ENCODE measurements at places on chromosomes 16 and 17.
A peak's percentile ranks its signal among the peaks of the same experiment; 100 is the strongest.

GRCh38 chr17:32192379-32192778 is 50.1 kb downstream of the RHOT1 start:
- DNase-seq: no peak

- DNase-seq: no peak
Measured at GRCh38 chr16:88766975-88767374, 18.0 kb downstream of the PIEZO1 start.

GRCh38 chr16:83627996-83628395 is 179.8 kb upstream of the HSBP1 start:
- no peak for DNase-seq

DNA sequence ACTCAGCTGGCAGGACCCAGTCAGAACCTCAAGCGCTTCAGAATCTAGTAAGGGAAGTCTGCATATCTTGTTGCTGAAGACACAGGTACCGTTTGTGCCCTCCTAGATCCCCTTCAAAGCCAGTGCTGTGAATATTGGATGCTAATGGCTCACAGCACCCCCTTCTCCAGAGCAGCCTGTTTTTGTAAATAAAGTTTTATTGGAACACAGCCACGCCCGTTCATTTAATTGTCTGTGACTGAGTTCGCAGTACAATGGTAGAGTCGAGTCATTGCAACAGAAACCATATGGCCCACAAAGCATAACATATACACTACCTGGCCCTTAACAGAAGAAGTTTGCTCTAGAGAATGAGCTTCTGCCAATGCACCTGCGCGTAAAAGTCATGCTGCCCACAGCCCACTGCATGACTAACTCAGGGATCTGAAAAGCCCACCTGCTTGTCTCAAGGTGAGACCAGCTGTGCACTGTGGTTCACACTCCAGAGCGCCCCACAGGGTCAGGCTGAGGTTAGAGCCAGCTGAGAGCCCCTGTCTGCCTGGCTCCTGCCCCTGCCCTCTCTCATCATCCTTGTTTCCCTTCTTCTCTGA is 48.8 kb downstream of the AIPL1 start:
- DNase-seq: no peak

DNA sequence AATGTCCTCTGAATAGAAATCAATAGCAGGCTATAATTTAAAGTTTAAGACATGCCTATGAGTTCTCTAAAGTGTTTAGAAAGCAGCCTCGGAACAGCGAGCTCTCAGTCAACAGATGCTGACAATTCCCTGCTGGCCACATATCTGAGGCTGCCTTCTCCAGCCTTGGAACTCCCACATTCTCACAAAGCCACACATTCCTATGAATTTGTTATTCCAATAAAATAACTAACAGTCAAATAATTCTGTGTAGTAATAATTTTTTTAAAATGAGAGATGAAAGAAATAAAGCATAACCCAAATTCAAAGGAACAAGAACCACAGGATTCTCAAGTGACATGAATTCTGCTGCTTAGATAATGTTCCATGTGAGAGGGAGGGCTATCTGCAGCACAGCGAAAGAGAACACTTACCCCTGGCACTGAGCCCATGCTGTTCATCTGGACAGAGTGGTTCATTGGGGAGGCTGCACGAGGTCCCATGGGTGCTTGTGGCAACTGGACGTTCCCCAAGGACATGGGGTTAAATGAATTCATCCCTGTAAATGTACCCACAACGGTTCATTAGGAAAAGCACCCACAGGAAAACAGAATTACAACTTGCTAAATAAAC is 56.9 kb upstream of the TRAP1 start:
- DNase-seq: no peak

- DNase-seq: no peak
Measured at GRCh38 chr16:48272837-48273421, 25.6 kb upstream of the ABCC11 start.

- no peak for DNase-seq
Measured at GRCh38 chr17:29740017-29740416, 117.3 kb upstream of the CORO6 start.

DNA sequence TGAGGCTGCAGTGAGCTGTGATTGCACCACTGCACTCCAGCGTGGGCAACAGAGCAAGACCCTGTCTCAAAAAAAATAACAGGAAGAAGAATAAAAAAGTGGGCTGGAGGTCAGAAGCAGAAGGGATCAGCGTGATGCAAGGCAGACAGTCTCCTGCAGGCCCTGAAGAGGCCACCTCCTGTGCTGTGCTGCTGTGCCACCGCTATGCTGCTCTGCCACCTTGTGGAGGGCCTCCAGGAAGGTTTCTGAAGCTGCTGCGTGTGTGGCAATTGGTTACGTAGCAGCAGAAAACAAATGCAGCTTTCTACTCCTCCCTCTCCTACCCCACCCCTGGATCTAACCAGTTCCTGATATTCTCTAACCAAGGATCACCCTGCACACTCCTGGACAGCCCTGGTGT is 815.5 kb downstream of the KCNJ18 start:
- no peak for DNase-seq

GRCh38 chr17:79941088-79942010 is 94.3 kb downstream of the TBC1D16 start:
- DNase-seq: no peak

DNA sequence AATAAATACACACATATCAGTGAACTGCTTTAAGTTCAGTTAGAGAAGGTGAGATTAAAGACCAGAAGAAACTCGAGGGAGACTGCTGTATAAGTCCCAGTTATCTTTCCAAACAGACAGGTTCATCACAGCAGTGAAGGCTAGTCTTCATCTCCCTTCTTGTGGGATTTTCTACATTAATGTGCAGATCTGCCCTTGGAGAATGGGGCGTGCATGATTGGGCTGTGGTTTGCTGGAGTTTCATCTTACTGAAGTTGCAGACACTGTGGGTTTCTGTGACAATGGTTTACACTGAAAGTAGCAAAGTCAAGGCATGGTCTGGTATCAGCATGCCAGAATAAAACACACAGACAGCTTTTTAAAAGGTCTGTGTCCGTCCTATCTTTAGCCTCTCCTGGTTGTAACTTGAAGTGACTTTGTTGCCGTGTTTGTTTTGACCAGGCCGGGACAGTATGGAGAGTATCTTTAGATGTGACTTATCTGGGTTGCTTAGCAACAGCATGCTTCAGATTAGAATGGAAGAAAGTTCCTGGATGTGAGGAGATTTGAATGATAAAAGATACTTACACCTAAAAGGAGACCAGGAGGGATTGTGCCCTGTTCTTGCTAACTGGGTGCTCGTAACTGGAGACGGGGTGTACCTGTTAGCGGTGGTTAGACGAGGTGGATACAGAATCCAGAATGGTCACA is 16.1 kb downstream of the NAA60 start:
- no peak for DNase-seq

- no peak for DNase-seq
Measured at GRCh38 chr17:34581446-34582184, 2.2 kb downstream of the TMEM132E start.

- DNase-seq: no peak
Measured at GRCh38 chr17:45022655-45023339, 28.6 kb downstream of the DCAKD start.

GRCh38 chr17:58263773-58264172 is 17.0 kb downstream of the MPO start:
- no peak for DNase-seq

DNA sequence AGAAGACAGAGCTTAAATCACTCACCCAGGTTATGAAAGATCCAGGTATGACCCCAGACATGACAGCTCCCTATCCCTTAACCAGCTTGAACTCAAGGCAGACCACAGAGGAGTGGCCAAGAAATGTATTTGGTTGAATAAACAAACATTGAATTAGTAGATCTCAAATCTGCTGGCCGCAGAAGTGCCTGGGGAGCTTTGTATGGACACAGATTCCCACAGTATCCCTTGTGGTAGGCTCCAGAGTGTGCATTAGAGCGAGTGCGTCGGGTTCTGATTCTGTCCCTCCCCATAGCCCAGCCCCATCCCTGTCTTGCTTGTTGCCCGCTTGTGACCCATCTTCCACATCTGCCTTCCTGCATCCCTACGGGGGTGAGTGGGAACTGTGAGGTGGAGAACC is 118.8 kb upstream of the FOXF1 start:
- DNase-seq: no peak

DNA sequence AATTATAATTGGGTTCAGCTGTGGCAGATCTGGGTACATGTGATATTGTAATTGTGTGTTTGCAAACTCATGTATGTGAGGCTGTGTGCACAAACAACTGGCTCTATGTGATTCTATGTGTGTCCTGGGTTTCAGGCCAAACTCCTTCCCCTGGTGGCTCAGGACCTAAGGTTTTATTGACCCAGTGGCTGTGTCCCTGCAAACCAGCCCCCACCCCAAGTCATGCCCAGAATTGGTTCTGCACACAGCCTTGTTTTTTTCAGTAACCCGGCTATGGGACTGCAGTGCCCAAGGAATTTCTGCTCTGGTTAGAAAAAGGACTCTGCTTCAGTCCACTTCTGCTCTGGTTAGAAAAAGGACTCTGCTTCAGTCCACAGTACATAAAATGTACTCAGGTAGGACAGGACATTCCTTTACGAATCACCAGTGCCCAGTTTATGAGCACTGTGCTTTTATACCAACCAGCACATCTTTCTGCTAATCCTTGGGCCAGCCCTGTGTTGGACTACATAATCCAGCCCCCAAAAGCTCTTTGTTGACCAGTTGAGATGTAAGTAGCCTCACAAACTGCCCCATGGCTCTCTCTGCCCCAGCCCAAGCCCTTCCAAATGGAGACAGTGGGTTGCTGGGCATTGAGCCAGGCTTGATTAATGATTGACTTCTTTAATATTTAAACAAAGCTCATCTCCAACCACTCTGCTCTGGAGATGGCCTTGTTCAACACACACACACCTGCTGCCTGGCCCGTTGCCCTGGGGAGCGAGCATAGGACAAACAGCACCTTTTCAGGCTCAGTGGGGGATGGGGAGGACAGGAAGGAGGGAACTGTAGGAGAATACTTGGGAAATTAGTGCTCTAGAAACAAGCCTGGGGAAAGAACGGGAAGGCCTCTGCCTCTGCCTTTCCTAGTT is 2.9 kb upstream of the KCNH6 start:
- no peak for DNase-seq

DNA sequence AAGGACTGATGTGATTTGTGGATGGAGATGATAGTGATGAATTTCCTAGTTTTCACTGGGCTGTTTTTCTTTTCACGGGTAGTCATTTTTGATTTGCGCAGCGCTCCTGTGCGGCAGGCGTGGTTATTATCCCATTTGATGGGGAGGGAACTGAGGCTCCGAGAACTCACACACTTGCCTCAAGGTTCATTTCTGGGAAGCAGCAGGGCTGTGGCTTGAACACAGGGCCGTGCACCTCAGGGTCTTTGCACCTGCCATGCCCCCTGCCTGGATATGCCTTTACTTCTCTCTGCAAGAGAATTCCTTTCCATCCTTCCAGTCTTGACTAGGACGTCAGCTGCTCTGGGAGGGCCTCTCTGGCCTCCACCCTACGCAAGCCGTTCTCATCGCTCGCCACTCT is 16.3 kb upstream of the WFDC1 start:
- DNase-seq: no peak

GRCh38 chr16:11596572-11597226 is 10.0 kb upstream of the LITAF start:
- DNase-seq: no peak

GRCh38 chr17:40568074-40568836 is 3.0 kb upstream of the CCR7 start:
- DNase-seq: no peak

DNA sequence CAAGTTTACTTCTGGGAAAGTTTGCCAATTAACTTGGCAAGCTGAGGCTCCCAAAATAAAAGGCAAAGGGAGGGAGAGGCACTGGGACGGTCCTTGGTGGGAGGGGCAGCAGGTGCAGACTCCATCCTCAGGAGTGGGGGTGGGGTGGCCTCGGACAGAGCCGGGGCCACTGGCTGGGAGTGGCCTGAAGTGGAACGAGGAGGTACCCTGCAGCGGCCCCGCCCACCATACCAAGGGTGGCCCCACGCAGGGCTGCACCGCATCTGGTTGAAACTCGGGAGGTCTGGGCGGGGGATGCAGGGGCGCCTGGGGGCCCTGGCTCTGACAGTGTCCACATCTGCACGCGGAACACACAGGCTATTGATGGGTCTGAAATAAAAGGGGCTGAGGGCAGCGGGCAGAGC is 42.4 kb upstream of the SLC38A10 start:
- no peak for DNase-seq

GRCh38 chr16:86497551-86498021 is 12.7 kb upstream of the FOXF1 start:
- no peak for DNase-seq

- DNase-seq: no peak
Measured at GRCh38 chr16:58541711-58542110, 26.4 kb downstream of the SETD6 start.

GRCh38 chr16:49617710-49618330 is 238.1 kb downstream of the ZNF423 start:
- DNase-seq: no peak

DNA sequence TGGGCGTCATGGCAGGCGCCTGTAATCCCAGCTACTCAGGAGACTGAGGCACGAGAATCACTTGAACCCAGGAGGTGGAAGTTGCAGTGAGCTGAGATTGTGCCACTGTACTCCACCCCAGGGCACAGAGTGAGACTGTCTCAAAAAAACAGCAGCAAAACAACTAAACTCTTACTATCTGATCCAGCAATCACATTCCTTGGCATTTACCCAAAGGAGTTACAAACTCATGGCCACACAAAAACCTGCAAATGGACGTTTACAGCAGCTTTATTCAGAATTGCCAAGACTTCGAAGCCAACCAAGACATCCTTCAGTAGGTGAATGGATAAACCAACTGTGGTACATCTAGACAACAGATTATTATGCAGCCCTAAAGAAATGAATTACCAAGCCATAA is 4.0 kb downstream of the SIAH1 start:
- DNase-seq: no peak

- DNase-seq: no peak
Measured at GRCh38 chr17:29667969-29668368, 45.3 kb upstream of the CORO6 start.

GRCh38 chr17:81260641-81261040 is 21.5 kb downstream of the NDUFAF8 start:
- DNase-seq: no peak

DNA sequence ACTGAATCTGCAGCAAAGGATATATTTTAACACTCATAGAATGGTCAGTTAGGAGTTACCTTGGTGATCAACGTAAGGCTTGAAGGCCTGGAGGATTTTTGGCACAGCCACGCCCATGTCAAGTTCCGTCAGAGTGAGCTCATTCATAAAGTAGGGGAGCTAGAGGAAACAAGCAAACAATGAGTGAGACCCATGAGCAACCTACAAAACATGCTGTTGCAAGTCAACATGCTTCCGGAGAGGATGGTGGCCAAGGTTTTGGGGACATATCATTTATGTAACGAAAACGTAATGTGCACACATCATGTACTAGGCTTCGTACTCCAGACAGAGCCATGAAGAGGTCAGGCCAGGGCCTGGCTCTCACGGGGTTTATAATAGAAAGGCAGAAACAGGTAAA is 41.1 kb upstream of the ERN1 start:
- DNase-seq: peak; percentile 52

All from HS-5 (cell line).